ENCODE measurements at places on chromosomes 3 and 15.
A peak's percentile ranks its signal among the peaks of the same experiment; 100 is the strongest.

DNA sequence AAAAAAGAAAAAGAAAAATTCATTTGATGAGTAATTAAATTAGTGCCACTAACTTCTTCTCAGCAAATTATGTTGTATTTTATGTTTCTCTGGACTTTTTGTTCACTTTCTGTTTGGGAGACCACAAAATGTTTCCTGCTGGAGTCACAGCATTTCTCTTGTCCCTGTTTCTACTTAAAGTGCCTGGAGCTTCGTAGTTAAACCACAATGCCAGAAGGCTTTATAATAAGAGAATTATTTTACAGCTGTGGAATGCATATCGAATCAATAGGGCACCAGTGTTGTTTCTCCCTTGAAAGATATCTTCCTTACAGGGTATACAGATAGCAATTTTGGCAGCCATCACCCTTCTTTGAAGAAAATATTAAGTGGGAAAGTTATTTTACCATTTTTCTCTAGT, 3.2 kb downstream of the DTWD1 start:
- DNase-seq, result peak; percentile 76

GRCh38 chr3:100455841-100456550, 36.4 kb upstream of the TMEM45A start:
- no peak for DNase-seq

GRCh38 chr15:32649342-32649741, 7.8 kb downstream of the SCG5 start:
- DNase-seq, result no peak

DNA sequence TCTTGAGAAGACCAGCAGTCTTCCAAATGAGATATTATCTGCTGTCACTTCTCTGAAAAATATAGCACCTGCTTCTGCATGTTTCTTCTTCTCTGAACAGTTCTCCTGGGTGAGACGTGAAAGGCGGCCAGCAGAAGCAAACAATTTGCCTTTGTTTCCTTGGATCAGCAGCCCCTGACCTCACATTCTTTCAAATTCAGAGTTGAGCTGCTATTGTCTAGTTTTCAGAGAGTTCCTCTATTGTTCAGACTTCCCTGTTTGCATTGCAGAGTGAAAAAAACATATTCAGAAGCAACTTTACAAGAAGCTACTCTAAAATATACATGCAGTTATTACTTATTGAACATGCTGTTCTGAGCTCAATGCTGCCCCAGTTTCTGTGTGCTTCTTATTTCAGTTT, 653.6 kb downstream of the NAALADL2 start:
- peak; percentile 10 for DNase-seq

- no peak for DNase-seq
Observed at GRCh38 chr3:40254891-40255290, 54.6 kb upstream of the EIF1B start.

DNA sequence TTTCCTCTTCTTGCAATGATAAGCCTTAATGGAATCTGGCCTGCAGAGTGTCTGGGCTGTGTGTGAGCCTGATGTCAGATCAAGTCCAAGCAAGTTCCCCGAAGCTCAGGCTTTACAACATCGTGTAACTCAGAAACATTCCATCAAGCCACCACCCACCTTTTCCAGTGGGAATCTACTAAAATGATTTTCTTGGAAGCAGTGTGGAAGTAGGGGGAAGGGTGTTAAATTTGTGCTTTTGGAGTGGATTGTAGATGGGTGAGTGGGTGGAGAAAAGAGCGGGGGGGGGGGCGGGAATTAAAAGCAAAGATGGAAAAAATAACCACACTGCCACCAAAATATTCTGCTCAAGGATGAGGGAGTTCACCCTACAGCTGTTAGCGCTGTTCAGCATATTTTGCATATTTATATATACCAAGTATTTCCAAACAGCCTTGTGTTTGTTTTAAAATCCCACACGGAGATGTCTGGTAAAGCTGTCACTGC, 53.6 kb downstream of the VGLL3 start:
- peak; percentile 51 for DNase-seq

DNA sequence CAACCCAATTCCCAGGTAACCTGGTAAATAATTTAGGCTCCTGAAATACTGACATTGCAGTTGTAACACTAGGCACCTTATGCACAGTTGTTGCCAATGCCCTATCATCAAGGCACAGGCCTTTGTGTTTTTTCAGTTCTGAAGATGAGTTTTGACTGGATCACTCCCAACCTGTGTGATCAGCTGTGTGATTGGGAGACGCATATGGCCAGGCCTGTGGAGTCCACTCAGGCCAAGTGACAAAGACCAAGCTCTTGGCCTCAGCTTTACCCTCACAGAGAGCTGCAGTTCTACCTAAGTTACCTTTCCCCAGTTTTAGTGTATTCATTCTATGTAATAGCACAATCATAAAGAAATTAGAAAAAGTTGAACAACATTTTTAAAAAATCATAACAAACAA, 19.2 kb upstream of the AQP9 start:
- no peak for DNase-seq

- DNase-seq, result no peak
Observed at GRCh38 chr15:60006203-60006862, 2.2 kb downstream of the FOXB1 start.

DNA sequence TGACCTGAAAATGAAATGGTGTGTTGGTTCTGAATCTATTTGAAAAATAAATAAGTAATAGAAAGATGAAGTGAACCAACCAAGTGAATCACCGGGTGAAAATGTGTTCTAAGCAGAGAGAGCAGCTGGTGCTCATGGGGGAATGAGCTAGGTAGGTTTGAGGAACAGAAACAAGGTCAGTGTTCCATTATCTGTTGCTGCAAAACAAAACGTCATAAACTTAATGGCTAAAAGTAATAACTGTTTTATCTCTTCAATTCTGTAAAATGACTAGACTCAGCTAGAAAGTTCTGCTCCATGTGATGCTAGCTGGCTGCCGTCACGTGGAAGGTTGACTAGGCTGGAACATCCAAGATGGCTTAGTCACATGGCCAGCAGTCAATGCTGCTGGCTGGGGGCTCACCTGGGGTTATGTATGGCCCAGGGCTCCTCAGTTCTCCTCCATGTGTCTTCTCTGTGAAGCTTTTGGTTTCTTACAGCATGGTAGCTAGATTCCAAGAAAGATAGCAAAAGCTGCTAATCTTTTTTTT, 13.3 kb upstream of the SH3BP5 start:
- DNase-seq, result no peak

DNA sequence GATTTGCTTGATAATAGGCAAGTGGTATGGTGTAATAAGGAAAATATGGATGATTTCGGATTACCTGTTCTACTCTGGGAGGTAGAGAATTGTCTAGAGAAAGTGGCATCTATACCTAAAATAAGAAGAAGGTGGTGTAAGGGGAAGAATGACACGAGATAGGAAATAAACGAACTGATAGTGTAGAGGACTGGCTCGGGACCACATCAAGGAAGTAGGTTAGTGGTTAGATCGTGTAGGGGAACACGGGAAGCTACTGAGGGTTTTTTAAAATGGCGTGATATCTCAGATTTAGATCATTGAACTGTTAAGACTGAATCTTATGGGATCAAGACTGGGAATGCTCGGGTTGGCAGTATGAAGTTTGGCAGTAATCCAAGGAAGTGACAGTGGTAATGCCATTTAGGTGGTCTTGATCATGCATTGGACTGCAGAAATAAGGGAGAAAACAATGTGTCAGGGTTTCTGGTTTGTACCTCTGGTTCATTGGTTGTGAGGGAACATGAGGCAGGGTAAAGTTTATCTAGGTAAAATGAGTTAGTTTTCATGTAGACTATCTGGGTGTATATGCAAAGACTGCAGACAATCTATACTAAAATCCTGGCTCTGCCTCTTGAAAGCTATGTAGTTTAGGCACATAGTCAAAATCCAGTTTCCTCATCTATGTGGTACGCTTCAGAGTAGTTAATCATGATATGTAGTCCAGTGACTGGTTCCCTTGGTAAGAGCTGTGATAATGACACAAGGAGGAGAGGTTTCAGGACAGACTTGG, 7.4 kb downstream of the RPL14 start:
- DNase-seq, result no peak

Data from astrocyte of the hippocampus (primary cell).